ENCODE measurements at places on chromosomes 11 and 22.
A peak's percentile ranks its signal among the peaks of the same experiment; 100 is the strongest.

- DNase-seq, result no peak
Observed at GRCh38 chr11:8008212-8008611, 21.1 kb downstream of the EIF3F start.

DNA sequence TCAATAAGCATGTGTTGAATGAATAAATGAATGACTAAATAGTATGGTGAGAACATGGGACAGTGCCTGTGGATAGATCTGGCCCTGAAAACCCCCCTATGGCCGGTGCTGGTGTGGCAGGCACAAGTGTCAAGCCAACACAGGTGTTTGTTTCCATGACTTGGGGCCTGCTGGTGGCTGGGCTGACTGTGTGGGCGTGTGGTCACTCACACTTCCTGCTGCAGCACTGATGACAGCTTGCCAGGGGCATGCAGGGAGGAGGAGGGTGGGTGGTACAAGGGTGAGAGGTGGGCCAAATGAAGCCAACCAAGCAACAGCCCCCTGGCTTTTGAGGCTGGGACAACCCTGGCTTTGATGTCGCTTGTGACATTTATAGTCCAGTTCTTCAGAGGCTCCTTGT is 30.3 kb upstream of the ABCC8 start:
- no peak for DNase-seq

DNA sequence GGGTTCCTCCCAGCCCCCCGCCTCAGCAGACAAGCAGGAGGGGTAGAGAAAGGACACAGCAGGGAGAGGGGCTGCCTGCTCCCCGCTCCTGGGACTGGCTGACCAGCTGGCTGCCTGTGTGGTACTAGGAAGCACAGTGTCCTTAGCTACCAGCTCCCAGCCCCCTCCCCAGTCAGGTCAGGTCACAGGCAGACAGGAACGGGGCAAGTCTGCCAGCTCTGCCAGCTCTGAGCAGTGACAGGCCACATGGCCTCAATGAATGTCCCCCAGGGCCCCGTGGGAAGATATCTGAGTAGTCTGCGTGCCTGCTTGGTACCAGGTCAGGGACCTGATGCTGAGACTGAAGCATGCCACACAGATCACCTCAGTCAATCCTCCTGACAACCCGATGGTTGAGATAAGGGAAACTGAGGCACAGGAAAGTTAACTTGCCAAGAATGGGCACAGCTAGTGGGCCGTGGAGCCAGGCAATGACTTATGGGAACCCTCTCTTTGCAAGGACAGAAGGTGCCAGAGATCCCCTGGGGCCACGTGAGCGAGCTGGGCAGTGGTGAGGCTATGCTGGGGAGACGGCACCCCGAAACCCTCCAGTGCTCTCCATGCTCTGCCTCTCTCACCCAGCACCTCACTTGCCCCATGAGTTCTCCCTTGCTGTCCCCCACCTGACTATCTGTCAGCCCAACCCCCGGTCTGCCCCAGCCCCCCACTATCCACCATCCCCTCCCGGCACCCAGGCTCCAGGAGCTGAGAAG is 13.8 kb upstream of the MFNG start:
- no peak for DNase-seq

GRCh38 chr22:29784451-29785361 is 17.5 kb downstream of the UQCR10 start:
- no peak for DNase-seq

DNA sequence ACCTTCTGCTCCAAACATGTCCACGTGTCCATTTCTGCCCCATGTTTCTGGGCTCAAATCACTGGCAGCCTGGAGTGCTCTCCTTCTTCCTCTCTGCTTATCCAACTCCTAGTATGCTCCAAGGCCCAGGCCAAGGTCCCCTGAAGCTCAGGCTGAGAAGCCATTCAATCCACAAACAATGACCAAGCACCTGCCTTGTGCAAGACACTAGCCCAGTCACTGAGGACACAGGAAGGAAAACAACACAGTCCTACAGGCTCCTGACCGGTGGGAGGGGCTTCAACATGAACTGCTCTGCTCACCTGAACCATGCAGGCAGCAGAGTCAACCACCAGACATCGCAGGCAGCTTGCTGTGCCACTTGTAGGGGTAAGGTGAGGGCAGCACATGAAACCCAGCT is 93.6 kb downstream of the RPL27A start:
- no peak for DNase-seq

DNA sequence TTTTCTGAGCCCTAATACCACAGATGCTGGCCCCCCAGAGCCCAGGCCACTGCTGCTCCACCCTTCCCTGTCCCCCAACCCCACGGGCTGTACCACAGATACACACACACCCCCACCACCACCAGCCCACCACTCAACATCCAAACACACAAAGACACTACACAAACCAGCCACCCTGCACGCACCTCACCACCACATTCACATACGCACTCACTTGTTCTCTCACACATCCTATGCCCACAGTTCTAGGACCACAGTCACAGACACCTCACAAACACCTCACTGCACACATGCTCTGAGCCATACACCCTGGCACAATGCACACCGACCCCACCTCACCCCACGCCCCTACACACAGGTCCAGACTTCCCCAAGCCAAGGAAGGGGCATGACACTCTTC is 22.5 kb upstream of the OAF start:
- DNase-seq, result no peak

- DNase-seq, result no peak
Observed at GRCh38 chr11:134045799-134046635, 22.9 kb upstream of the JAM3 start.

DNA sequence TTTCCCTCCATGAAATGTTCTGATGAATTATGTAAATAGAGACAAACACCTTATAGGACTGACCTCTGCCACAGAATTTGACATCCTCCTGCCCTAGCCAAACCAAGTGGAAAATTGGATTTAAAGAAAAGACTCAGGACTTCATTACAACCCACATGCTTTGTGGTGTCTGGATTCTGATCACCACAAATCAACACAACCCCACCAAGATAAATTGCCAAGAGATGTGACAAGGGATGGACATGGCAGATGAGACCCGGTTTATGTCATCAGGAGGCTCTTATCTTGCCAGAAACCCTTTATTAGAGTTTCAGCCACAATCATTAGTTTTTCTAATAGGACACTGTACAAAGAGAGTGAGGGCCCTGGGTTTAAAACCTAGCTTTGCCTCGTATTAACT is 57.9 kb upstream of the SLC6A5 start:
- DNase-seq, result no peak

DNA sequence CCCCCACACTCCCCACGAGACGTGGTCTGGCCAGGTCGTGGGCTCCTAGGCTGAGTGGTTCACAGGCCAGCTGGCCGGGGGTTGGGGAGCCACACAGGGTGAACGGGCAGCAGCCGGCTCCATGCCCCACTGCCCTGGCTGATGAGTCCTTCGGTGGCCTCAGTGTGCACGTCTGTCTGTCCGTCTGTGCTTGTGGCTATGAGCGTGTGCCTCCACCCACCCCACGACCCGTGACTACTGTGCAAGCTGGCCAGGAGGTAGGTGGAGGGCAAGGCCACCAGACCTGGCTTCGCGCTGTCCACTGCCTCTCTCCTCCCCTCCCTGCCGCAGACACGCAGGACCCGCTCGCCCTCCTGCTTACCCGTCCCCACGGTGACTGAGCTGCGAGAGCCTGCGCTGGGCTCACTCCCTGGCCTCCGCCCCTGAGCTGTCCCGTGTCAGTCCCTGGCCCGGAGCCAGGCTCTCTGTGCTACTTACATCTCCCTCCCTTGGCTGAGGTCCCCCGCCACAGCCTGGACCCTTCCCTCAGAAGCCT is 14.1 kb downstream of the CSDC2 start:
- DNase-seq, result no peak

DNA sequence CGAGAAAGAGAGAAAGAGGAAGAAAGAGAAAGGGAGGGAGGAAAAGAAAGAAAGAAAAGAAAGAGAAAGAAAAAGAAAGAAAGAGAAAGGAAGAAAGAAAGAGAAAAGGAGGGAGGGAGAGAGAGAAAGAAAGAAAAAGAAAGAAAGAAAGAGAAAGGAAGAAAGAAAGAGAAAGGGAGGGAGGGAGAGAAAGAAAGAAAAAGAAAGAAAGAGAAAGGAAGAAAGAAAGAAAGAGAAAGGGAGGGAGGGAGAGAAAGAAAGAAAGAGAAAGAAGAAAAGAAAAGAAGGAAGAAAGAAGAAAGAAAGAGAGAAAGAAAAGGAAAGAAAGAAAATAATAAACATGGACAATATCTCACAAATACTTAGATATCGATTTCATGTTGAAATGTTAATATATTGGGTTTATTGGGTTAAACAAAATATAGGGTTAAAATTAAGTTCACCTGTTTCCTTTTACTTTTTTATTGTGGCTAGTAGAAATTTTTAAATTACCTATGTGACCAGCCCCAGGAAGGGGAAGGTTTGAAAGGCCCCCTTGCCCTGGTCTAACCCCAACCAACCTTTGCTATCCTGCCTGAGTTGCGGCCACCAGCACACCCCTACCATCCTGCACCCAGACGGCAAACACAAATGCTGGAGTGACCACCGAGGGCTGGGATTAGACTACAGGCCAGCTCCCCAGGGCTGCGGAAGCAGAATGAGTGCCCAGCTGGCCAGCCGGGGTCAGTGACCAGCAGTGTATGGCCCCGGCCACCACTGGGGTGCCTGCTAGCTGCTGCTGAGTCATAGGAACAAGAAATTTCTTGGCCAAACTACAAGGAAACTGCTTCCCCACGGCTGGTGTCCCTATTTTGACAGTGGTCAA is 81.0 kb upstream of the FGF3 start:
- DNase-seq, result no peak

DNA sequence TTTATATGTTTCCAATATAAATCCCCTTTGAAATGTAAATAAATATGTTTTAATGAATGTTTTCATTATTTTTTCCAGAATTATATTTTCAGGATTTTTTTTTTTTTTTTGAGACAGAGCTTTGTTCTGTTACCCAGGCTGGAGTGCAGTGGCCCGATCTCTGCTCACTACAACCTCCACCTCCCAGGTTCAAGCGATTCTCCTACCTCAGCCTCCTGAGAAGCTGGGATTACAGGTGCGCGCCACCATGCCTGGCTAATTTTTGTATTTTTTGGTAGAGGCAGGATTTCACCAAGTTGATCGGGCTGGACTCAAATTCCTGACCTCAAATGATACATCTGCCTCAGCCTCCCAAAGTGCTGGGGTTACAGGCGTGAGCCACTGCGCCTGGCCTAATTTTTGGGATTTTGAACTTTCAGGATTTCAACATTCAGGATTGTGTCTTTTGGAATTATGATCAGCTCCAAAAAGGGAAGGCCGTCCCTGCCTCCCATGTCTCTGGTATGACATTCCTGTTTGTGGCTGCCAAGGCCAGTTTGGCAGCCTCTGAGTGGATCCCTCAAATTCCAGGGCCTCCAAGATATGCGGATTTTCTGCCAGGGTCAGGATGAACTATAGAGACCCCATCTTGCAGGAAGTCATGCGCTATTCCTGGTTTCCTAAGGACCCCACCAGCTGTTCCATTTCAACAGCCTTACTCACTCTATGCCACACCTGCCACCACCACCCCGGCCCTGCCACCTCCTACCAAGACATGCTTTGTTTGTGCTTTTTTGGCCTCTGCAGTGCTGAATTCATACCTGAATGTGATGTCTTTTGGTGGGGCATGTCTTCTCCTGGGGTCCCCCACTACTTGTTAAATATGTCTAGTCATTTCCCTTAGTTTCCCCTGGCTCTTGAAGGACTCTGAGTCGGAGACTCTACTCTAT is 21.9 kb upstream of the TMPRSS4 start:
- DNase-seq, result no peak

- DNase-seq, result no peak
Observed at GRCh38 chr11:111459506-111460270, 52.5 kb downstream of the BTG4 start.

GRCh38 chr11:76600124-76600655 is 70.4 kb downstream of the LRRC32 start:
- no peak for DNase-seq

DNA sequence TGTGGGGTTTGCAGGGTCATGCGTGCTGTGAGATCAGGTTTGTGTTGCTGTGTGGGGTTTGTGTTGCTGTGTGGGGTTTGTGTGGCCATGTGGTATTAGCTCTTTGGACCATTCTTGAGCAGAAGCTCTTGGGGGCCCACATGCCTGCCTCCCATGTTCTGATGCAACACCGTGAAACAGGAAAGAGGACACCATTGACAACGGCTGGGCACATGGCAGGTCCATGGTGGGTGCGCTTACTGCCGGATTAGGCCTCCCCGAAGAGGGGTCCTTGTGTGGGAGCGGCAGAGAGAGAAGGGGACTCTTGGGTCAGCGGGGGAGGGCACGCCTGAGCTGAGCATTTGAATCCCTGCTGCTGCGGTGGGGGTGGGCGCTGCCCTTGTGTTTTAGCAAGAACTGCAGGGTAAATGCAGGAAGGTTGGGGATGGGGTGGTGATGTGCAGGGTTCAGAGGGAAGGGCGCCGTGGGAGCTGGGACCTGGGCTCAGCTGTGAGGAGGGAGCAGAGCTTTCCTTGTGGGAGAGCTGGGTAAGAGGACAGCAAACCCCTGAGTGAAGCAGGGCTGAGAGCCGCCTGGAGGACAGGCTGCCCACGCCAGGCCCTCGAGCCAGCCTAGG is 361.5 kb downstream of the TBC1D22A start:
- no peak for DNase-seq

DNA sequence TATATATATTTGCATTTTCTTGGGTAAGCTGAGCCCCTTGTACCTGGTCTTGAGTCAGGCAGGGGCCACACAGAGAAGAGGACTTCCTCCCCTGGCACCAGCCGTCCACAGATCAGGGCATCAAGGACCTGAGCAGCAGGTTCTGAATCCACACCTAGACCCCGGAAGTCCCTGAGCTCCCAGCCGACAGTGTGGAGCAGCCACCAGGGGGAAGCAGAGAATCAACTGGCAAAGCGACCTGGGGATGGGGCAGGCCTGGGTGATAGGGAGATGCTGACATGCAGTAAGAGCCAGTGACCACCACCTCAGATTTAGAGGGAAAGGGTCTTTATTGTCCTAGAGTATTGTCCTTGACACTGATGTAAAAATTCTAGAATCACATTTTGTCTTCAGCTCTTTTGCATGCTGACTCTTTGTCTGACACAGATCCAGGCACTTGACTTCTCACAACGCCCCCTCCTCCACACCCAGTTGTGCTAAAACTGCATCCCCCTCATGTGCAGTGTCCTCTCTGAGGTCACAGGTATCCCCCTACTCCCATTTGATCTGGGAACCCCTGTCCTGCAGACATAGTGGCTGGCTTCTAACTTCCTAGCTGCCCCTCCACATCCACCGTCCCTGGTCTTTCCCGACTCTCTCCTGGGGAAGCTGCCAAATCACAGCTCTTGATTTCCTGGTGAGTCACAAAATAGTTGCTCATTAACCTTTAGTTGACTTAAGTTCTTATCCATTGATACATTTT is 109.3 kb downstream of the GGTLC2 start:
- DNase-seq, result peak; percentile 51

Data from Jurkat, Clone E6-1 (cell line).